Left renal pelvis (tissue), 4 donors: ENCODE measurements at places on chromosomes 3 and 15.

- no peak for DNase-seq
These were observed at the start of gene HHLA2 for GRCh38 chr3:108296239-108296638. TSS of gene HHLA2 (plus strand) at chr3:108296548. CDS start at chr3:108351814, 55,266 bp downstream.

DNA sequence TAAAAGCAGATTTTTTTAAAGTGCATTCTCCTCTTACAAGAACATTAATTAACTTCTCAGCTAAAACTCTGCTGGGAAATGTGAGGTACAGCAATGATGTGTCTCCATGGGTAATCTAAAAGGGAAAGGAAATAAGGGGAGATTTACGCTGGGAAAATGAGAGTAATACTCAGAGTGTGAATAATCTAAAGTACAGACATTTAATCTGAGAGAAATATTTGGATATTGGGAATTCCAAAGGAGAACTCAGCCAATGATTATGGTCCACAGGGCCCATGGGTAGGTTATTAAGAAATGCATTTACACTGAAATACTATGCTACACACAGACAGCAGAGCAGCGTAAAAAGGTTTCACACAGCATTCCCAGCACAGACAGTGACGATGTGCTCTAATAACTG lies 229.9 kb downstream of the MAGI1 start:
- no peak for DNase-seq

DNA sequence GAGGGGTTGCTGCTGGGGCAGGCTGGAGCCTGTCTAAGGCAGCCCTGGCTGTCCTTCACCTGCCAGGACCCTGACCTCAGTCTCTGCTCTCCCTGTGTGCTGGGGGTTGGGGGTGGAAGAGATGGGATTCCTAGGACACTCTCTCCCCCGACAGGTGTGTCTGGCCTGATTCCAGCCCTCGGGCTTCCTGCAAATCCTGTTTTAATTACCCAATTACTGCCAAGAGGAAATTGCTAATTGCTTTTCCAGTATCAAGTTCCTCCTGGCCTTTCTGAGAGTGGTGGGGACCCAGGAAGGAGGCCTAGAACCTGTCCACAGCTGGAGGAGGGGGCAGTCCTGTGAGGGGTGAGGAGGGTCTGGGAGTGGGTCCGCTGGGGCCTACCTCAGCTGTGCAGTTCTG lies 15.8 kb downstream of the PLXNA1 start:
- DNase-seq: no peak

- DNase-seq: no peak
These were observed 29.3 kb upstream of the SH3BP5 start for GRCh38 chr3:15361494-15362214.

DNA sequence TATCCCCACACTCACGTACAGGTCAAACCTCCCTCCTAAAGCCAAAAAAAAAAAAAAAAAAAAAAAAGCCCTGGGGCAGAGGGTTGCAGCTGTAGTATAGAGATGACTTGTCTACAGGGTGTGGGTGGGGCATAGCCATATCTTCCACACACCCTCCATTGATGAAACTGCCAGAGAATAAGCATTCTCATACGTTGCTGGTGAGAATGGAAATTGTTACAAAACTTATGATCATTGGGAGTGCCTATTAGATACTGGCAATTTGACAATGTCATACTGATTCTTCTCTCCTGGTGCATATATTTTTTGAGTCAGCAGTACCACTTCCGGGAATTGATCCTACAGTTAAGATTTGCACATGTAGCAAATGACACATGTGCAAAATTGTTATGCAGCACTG lies 11.0 kb upstream of the CTNNB1 start:
- DNase-seq: no peak

DNA sequence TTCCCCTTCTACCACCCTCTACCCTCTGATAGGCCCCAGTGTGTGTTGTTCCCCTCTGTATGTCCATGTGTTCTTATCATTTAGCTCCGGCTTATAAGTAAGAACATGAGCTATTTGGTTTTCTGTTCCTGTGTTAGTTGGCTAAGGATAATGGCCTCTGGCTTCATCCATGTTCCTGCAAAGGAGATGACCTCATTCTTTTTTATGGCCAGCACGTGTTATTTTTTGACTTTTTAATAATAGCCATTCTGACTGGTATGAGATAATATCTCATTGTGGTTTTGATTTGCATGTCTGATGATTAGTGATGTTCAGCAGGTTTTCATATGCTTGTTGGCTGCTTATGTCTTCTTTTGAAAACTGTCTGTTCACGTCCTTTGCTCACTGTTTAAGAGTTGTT lies 63.1 kb upstream of the NPHP3 start:
- DNase-seq: no peak

GRCh38 chr3:190673148-190673547 lies 159.3 kb downstream of the IL1RAP start:
- DNase-seq: no peak

DNA sequence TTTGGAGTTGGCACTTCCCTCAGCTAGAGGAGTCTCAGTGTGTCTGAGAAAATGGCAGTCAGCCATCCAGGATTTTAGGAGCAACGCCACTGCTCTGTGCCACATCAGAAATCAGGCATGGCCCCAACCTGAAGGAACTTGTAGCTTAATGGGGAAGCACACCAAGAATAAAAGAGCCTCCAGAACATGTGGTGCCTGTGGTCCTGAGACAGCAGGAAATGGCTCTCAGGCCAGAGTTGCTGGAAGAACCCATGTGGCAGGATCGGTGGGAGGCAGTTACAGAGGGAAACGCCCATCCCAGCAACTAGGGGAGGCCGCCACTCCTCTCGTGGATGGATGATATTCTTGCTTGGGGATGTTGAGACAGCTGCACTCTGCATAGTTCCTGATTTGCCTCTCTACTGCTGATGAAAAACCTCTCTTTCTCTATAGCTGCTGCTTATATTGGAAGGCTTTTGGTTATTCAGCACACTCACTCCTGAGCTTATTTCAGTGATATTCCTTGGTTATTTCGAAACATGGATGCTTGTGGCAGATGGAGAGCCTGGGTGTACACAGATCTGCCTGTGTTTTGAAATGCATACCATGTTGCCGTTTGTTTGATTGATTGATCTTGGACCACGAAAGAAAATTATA lies 52.4 kb downstream of the KLHL25 start:
- DNase-seq: no peak

DNA sequence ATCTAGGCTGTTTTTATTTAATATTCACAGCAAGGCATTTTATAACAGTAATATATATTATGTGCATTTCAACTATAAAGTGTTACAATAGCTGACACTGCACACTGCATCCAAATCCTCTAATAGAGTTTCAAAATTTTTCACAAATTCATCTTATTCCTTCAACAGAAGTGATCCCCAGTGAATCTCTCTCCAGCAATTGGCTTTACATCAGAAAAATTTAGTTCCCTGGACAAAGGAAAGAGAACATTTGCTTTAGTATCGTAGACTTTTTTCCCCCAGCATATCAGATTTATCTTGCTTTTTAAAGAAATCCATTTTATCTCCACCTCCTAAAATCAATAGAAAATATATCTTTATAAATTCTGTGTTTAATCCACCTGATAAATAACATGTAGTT lies 868.6 kb downstream of the TBL1XR1 start:
- DNase-seq: no peak

DNA sequence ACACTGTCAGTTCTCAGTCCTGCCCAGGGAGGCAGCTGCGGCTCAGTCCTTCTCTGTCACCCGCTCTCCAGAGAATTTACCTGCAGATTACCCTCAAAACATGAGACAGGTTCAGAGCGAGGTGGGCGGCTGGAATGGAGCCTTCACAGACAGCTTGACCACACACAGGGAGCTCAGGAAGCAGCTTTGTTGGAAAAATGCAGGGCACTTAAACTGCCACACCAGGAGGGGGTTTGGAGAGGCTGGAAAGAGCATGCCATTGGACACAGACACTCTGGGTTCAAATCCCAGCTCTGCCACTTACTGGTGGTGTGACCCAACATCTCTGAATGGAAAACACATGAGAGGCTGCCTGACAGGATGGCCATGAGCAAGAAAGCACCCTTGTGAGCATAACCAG lies 290.8 kb upstream of the LRRFIP2 start:
- no peak for DNase-seq

- DNase-seq: no peak
These were observed 21.8 kb downstream of the MRPS11 start for GRCh38 chr15:88489321-88489720.

GRCh38 chr3:168104361-168104760 lies 8.6 kb upstream of the GOLIM4 start:
- no peak for DNase-seq

DNA sequence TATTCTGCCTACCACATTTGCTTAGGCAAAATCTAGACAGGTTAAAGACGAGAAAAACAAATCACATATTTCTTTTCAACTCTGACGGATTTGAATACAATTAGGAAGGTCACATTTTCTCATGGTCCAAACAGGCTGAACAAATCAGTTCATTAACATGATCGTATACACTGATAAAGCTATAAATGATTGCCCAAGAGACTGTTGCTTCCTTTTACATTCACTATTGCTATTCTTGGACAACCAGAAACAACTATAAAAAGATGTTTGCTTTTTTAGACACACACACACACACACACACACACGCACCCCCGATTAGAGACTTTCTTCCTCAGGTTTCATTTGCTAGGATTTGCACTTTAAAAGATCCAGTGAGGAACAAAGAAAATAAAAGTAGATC lies 122.3 kb upstream of the BHLHE40 start:
- DNase-seq: no peak

- no peak for DNase-seq
These were observed 37.1 kb downstream of the MAP3K13 start for GRCh38 chr3:185399737-185400667.

DNA sequence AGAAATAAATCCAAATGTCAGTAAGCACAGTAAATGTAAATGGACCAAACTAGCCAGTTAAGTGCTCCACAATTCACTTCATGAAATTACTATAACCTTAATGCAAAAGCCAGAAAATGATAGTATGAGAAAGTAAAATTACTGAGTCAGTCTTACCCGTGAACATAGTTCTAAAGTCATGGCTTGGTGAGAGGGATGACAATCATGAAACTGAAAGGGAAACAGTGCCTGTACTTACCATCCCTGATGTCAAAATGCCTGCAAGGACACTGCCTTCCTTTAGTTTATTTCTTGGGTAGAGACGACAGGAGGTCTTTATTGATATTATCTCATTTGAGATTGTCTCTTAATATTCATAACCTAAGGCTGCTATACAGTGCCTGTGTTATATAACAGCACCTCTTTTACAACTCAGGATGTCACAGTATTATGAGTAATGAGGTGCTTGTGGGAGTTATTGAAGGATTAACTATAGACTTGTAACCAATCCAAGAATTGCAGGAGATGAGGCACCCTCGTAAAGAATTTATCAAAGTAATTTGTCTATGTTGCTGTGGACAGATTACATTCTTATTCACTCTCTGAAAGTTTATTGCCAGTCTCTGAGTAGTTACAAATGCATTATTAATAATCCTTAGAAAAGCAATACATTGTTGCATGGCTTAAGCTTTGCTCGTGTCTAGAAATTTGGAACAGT lies 142.9 kb upstream of the BFSP2 start:
- DNase-seq: no peak

DNA sequence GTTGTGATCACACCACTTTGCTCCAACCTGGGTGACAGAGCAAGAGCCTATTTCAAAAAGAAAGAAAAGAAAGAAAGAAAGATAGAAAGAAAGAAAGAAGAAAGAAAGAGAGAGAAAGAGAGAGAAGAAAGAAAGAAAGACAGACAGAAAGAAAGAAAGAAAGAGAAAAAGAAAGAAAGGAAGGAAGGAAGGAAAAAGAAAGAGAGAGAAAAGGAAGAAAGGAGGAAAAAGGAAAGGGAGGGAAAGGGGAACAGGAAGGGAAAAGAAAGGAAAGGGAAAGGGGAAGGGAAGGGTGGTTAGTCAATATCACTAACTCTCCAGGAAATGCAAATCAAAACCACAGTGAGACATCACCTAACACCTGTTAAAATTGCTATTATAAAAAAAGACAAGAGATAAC lies 18.2 kb downstream of the OR5K4 start:
- DNase-seq: no peak

DNA sequence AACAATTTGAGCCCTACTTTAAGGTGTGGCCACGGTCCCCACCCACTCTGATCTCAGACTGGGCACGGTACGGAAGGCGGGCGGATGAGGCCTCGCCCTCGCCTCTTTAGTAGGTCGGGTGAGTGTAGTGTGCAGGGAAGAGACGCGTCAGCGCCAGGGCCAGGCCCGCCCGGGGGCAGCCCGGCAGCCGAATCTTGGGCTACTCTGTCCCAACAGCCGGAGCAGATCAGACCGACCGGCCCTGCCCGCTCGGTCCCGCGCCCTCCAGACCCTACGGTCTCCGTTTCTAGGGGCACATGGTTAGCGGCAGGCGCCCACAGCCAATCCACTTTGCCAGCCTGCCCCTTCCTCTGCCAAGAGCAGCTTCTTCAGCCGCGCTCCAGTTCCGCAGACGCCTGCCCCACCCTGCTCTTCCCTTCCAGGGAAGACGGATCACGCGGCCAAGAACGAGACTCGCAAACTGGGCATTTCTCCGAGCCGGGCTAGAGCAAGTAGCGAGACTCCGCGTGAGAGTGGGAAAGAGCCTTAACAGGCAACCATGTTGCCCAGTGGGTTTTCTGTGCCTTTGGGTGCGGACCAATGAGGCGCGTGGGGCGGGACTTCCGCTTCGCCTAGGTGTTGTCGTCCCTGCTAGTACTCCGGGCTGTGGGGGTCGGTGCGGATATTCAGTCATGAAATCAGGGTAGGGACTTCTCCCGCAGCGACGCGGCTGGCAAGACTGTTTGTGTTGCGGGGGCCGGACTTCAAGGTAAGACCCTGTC lies at the start of gene RNF13:
RNF13 (plus strand) TSS at position 610 of the 761 bp plus-strand sequence. CDS start 32,812 bp downstream, outside the sequence.
- peak; percentile 88 for DNase-seq

DNA sequence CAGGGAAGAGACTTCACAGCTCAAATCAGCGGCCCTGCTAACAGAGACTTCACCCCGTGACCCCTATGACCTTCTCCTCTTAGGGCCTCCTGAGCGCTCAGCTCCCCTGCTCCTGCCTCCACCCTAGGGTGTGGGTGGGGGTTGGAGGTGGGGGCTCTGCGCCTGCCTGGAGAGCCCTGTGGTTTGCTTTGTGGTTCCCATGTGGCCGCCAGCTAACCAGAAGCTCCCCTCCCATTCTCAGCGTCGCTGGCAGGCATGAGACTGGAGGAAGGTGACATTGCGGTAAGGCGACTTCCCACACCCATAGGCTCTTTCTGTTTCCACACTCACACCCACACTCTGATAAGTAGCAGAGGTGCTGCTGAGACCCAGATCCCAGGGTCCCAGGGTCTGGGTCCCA lies 27.6 kb downstream of the XYLB start:
- no peak for DNase-seq

- DNase-seq: no peak
These were observed 137.4 kb downstream of the VPS8 start for GRCh38 chr3:184949251-184949965.

DNA sequence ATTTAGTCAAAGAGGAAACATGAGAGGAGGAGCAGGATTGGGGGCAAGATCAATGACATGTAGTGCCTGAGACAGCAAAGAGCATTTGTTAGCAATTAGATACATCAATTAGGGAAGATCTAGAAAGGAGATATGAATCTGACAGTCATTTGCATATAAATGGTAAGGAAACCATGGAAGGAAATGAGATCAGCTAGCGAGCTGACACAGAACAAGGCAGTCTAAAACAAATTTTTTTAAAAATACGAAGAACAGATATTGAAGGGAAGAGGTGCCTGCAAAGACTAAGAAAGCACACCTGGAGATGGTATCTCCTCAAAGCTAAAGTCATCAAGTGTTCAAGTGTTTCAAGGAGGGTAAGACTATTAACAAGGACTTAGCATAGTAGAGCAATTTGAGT lies 4.6 kb downstream of the EPM2AIP1 start:
- DNase-seq: no peak
